ENCODE measurements at places on chromosomes 6 and 20.

DNA sequence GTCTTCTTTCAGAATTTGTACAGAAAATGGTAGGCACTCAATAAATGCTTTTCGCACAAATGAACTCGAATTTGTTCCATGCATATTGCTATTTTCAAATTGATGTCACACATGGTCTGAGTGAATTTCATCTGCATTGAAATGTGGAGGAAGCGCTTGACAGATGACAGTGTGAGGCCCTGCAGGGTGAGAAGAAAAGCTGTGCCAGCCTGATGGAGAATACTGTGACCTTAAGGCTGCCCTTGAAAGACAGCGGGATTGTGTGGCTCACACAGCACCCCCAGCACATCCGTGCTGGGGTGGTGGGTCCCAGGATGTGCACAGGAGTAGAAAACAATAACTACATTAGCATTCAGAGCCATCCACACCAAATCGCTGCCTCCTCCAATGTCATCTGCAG, 14.8 kb upstream of the MCHR2 start:
- DNase-seq: no peak

DNA sequence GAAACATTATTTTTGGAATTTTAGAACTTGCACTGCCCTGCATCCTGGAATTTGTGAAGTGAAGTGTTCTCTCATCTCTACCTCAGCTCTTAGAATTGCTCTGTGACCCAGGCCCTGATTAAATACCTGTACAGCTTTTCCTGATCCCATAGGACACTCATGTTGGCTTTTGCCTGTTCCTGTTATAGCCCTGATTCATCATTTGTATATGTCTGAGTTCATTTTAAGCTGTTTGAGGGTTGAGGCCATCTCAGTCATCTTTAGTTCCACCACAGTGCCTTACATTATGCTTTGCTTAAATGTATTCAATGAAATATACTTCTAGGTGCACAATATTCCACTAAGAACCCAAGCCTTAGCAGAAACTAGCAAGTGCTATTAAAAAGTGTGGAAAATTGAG, 26.4 kb downstream of the ZFAND3 start:
- no peak for DNase-seq

DNA sequence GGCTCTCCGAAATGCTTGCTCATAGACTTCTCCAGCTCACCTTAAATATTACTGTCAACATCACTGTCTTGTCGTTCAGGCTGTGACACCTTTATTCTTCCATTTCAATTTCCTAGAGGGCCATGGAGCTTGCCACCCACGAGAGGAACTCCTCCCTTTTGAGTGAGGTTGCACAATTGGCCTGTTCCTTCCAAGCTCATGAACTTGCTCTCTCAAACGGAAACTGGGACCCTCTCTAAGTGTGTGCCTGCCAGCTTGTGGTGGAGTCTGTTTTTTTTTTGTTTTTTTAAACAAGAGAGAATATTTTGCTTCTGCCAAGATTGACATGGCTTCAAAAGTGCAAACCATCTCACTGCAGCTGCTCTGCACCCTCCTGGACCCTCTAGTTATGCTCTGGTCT, 19.3 kb upstream of the IYD start:
- DNase-seq: no peak

- DNase-seq: no peak
Observed at GRCh38 chr6:121764493-121764892, 329.0 kb downstream of the GJA1 start.

GRCh38 chr20:37358366-37359150, 12.6 kb downstream of the SRC start:
- DNase-seq: no peak

DNA sequence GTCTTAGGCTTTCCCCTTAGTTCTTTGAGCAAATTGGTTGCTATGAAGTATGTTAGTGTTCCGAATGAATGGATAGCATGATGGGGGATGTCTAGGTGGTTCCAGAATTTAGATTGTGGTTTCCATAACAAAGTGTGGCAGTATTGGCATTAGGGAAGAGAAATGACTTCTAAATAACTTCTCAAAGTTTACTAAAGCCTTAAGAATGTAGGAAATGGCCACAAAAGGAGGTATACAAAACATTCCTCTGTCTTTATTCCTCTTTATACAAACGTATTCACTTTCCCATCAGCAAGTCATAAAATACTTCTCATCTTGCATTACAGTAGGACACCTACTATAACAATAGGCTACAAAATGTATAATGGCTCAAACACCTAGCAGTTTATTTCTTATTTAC, 279.6 kb downstream of the ESR1 start:
- no peak for DNase-seq

DNA sequence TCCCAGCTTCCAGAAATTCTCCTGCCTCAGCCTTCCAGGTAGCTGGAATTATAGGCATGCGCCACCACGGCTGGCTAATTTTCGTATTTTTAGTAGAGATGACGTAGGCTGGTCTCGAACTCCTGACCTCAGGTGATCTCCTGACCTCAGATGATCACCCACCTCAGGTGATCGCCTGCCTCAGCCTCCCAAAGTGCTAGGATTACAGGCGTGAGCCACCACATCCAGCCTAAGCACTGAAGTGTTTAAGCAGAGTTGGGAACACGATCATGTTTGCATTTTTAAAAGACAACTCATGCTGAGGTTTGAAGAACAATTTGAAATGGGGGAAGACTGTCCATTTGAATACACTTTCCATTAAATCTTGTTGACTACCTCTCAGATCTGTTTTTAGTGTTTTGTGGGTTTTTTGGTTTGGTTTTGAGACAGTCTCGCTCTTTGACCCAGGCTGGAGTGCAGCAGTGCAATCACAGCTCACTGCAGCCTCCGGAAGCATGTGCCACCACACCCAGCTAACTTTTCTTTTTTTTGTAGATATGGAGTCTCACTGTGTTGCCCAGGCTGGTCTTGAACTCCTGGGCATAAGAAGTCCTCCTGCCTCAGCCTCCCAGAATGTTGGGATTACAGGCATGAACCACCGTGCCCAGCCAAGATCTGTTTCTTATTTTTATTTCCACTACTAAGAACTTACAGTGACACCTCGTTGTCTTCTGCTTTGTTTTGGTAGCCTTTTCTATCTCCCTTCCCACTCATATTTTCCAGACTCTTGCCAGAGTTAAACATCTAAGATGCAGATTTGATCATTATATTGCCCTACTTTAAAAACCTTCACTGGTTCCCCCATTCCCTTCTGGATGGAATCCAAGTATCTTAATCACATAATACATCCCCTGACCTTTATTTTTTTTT, 5.5 kb downstream of the CASP8AP2 start:
- DNase-seq: peak; percentile 19

- DNase-seq: no peak
Observed at GRCh38 chr6:36593569-36594028, 563 bp upstream of the SRSF3 start.

- no peak for DNase-seq
Observed at GRCh38 chr6:31145386-31145785, 6.5 kb upstream of the PSORS1C2 start.

- DNase-seq: no peak
Observed at GRCh38 chr6:36025260-36025931, 955 bp upstream of the SLC26A8 start.

DNA sequence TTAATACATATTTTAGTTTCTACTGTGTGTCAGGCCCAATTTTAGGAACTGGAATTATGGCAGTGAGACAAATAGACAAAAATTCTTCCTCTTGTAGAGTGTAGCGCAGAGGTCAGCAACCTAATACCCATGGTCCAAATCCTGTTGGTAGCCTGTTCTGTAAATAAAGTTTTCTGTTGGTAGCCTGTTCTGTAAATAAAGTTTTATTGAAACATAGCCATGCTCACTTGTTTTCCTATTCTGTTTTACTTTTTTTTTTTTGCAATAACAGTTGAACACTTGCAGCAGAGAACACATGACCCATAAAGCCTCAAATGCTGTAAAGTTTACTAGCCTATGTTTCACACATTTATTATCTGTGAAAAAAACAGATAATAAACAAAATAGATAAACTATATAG, 87.9 kb downstream of the SCAF8 start:
- DNase-seq: no peak

- DNase-seq: no peak
Observed at GRCh38 chr6:26194816-26195375, 107.7 kb downstream of the HFE start.

- no peak for DNase-seq
Observed at GRCh38 chr6:146650799-146651481, 52.2 kb downstream of the ADGB start.

DNA sequence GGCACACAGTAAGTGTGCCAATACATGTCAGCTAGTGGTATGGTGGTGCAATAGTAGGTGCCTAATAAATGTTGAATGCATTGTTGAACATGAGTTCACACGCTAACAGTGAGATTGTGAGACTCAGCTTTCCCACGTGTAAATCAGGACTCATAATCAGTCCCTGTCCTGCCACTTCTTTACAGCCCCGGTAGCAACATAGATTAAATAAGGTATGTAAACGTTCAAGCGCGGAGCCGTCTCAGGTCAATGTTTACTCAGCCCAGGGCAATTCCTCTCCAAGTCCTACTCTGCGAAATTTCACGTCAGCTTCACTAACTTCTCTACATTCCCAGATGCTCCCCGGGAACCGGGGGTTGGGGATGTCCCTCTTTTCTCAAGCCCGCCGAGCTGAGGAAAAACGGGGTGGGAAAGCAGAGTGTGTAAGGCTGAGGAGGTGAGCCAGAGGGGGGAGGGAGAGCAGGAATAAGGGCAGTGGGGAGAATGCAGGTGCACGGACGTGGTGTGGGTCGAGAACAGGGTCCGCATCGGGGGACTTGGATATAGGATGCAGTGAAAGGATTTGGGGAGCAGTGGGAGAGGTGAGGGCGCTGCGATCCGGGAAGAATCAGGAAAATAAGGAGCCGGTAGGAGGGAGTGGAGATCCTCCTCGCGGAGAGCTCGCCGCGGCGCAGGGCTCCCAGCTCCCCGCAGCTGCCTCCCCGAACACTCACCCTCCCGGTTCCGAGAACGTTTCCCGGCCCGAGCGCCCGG, 544 bp upstream of the TP53INP2 start:
- peak; percentile 64 for DNase-seq

All from stimulated activated effector memory CD8-positive, alpha-beta T cell treated with anti-CD3 and anti-CD28 coated beads, Interleukin-12 subunit alpha, Interleukin-12 subunit beta, amount 100 ng/mL, for 72 hours (primary cell).